ENCODE measurements at places on chromosomes 16 and 17.

GRCh38 chr17:32863559-32863958, 13.4 kb downstream of the MYO1D start:
- DNase-seq = no peak

GRCh38 chr17:80872501-80873306, 118.9 kb upstream of the CHMP6 start:
- DNase-seq = no peak

GRCh38 chr17:21106316-21106715, 20.4 kb upstream of the DHRS7B start:
- no peak for DNase-seq

DNA sequence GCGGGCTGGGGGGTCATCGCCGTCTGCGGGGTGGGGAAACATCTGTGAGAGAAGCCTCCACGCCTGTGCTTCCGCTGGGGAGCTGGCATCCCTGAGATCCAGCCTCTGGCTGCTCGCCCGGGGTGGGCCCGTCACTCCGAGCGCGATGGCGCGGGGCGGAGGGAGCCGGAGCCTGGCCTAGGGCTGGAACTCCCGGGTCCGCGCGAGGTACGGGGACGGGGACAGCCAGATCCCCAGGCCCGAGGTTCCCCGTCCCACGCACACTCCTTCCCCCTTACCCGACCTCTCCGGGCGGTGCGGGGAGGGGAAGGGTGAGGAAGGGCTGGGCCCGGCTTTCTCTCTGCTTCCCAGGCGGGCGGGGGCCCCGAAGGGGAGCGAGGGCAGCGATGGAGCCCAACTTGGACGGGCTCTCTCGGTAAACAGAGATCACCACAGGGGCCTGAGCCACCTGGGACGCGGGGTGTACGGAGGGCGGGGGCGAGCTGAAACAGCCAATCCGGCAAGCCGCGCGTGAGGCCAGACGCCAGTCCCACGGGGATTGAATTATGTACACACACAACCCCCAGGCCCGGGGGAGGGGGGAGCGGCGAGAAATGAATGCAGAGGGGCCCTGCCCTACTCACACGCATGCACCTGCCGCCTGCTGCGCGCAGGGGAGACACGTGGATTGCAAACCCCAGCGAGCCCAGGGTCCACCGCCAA, at the start of gene SLC16A11:
Gene SLC16A11 (minus strand): TSS at position 596 of the 702 bp plus-strand sequence. CDS start 579 bp downstream, at position 17.
- no peak for DNase-seq

DNA sequence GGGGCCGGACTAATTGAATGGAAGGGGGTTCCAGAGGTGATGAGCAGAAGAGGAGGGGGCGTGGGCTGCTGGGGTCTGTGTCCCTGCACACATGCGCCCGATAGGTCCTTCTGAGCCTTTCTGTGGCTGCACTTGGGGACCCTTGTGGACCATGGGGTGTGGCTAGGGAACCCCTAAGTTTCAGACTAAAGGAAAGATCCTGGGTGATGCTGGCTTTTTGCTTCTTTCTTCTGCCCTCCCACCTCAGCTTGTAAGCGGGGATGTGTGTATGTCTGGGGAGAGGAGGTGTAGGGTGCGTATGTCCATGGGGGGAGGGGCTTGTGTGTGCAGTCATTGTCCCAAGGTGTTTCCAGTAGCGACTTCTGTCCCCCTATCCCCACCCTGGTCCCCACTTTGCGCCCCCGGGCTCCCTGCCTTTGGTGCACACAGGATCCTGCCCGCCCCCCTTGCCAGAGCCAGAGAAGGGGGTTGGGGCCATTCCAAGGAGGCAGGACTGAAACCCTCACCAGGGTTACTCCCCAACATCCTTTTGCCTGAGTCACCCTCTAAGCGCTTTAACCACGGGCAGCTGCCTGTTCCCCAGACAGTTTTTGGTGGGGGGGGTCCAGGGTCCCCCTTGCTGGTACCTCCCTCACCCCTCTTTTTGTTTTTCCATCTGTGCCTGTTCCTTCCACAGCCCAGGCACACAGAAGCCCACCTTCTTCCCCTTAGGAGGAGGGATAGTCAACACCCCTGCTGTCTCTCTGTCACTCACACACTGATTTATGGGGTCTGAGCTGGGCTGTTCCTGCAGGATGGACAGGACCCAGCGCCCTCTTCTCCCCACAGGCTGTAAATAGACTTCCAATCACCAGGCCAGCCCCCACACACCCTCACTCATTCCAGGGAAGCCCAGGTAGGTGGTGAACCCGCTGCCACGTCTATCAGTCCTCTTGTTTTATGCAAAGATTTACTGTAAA, 83.2 kb downstream of the ARHGAP23 start:
- DNase-seq = no peak

DNA sequence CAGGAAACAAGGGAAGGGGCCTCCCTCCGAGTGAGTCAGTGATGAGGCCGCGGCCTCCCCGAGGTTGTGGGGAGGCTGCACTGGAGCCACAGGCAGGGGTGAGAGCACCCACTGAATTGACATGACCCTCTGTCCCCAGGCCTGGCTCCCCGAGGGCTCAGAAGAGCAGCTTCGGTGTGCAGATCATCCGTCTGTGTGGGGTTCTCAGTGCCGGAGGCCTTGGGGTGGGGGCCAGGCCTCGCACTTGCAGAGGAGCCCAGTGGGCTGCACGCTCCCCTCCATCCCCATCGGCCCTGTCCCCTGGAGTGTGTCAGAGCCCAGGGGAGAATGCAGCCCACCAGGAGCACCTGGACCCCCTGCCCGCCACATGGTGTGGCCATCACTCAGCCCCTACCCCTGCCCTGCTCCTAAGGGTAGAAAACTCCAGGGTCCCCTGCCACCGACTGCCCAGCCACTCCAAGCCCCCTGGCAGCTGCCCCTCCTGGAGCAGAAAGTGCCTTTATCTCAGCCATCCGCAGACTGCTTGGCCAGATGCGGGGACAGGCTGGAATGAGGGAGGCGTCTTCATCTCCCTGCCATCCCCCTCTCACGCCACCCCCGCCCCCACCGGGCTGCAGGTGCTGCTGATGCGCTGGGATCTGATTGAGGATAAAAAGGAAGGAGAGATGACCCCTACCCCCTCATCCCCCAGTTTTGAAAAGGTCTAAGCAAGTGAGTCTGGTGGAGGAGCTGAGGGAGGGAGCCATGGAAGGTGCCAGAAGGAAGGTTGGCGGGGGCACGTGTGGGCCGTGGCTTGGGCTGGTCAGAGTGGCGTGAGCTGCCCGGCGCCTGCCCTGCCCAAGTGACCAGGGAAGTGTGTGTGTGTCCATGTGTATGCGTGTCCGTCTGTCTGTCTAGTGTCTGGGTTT, 358.3 kb downstream of the SEC14L1 start:
- DNase-seq = no peak

- no peak for DNase-seq
These were observed 30.5 kb downstream of the ETV4 start for GRCh38 chr17:43515656-43516055.

GRCh38 chr16:87721622-87722585, 43.9 kb downstream of the KLHDC4 start:
- DNase-seq = no peak

DNA sequence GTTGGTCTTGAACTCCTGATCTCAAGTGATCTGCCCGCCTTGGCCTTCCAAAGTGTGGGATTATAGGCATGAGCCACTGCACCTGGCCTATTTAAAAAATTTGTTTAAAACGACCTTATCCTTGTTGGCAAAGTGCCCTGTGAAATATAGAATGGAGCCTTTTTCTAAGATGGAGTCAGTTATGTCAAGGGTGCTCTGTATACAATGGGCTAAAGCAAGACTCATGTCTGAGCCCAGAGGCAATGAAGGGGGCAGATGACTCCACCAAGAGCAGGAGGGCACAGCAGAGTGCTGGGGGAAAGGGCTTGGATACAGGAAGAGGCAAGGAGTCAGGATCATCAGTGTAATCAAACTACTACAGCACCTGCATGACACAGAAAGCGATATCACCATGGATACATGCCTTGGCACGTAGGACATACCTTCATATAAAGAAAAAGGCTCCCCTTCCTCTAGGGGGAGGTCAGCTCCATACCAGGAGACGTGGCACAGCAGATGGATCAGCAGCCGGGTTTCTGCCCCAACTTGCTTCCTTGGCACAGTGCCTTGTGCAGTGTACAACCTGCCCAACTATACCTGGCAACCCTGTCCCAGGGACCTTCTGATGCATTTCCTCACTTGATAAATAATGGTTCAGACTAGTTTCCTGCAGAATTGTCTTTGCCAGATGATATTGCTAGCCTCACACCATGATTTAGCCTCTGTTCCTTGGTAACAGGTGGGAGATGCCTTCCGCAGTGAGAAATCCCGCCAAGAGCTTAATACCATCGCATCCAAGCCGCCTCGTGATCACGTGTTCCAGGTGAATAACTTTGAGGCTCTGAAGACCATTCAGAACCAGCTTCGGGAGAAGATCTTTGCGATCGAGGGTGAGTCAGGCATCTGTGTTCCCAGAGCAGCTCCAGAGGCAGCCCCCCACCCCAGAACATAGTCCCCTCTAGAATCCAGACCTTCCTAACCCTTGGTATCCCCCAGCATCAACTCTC, 15.3 kb downstream of the ITGAM start:
- no peak for DNase-seq

DNA sequence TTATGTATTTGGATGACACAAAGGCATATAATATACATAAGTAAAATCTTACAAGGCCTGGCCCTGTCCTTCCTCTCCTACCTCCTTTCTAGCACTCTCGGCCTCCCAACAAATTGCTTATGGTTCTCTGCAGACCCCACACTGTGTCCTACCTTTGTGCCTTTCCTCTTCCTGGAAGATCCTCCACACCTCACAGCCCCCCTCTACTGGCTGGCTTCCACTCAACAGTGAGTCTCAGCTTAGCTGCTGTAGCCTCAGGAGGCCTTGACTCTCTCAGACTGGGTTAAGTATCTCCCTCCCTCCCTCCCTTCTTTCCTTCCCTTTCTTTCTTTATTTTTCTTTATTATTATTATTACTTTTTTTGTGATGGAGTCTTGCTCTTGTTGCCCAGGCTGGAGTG, 8.3 kb upstream of the SLC52A1 start:
- no peak for DNase-seq

DNA sequence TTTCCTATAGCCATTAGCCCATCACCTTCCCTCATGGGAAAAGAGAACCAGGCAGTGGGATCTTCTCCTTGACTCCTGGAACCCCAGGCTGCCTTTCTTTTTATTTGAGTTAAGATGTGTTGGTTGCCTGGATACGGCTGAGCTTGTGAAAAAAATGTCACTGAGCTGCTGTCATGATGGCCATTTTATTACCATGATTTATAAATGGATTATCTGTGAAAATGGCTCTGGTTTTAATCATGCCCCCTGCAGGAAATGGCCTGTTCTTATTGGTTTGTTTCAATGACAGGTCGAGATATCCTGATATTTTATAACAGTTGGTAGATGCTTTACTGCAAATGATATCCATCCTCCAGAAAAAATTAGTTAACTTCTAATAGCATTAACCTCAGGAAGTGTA, 640.4 kb downstream of the CDH11 start:
- no peak for DNase-seq

DNA sequence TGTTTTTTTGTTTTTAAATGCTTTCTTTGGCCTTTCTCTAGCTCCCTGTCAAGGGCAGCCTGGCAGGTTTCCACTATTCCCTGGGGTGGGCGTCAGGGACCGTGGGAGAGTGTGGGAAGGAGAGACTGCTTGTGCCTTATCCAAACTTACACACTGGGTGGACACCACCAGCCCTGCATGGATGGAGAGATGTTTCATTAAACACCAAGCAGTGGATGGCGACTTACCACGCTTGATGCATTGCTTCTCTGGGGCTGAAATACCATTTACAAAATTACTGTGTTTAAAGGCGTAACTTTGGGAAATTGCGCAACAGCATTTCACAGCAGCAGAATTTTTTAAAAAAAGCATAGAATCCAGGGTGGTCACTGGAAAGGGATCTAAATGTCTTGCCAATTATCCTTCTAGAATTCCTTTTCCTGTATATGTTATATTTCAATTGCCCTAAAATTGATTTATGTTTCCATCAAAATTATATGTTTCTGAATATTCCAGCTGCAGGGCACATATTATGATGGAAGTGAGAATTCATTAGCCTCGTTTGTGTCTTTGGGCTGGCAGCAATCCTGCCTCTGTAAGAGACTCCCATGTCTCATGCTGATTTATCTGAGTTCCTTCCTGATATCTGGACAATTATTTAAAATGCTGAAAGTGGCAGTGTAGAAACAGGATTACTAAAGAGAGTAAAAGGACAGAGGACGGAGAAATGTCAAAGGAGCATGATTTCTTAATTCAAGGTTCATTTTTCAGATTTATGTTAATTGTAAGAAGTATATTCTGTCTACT, 247.3 kb downstream of the GRIN2A start:
- no peak for DNase-seq

- DNase-seq = no peak
These were observed 4.2 kb upstream of the CMTM2 start for GRCh38 chr16:66575060-66575459.

- DNase-seq = no peak
These were observed 9.6 kb upstream of the GP2 start for GRCh38 chr16:20336955-20337354.

DNA sequence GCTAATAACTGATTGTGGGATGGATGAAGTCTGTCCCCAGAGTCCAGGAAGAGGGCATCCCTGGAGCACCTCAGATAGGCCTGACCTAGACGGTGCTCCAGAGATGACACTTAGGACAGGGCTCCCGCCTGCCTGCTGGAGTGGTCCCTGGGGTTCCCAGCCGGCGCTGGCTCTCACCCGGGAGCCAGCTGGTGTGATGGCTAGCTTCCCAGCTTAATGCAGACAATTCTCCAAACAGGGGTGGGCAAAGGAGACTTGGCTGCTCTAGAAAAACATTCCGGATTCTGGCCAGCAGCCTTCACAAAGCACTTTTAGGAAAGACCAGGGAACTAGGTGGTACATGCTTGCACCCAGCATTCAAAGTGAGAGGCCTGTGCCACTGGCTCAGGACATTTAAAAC, 18.6 kb downstream of the ACE start:
- no peak for DNase-seq

- DNase-seq = no peak
These were observed 61.5 kb upstream of the FBXO47 start for GRCh38 chr17:39028690-39029089.

DNA sequence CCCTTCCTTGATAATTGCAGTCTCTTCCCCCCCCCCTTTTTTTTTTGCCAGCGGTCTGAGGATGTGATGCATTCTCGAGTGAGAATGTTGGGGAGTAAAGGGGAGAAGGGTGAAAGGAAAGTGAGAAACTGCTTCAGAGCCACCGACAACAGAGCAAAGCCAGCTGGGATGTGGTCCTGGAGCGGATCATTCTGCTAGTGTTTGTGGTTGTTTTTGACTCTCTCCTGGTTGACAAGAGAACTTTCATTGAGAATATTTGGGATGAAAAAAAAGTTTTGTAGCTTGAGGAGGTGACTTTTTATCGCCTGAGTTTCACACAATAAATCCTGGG, 1.3 kb downstream of the NF1 start:
- DNase-seq = no peak
